ENCODE measurements at places on chromosomes 7 and 10. TPM values are rescaled to one million over a fixed set of nuclear protein-coding genes. Genes with fewer than 3 reads are reported as not detected.

CCDC136 gene
- 11.0 TPM for total RNA-seq

UBE2D1 gene
- 14.7 TPM for total RNA-seq

CCDC3 gene
- 0.06 TPM for total RNA-seq

HGF gene
- total RNA-seq = not detected

AMPH gene
- not detected for total RNA-seq

HOXA4 gene
- not detected for total RNA-seq

NUTM2A gene
- 0.66 TPM for total RNA-seq

MBL2 gene
- not detected for total RNA-seq

MRM2 gene
- total RNA-seq = 52.9 TPM

DNA sequence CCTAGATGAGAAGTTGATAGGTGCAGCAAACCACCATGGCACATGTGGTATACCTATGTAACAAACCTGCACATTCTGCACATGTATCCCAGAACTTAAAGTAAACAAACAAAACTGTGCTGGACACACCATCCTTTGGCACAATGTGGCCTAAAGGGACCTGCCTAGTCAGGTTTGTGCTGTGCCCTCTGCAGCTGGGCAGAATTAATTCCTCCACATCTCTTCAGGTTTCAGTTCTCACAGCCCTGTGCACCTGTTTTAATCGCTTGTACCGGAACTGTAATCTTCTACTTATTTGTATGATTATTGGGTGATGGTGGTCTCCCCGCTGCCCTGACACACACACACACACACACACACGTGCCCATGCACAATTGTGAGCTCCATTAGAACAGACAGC lies 252.7 kb downstream of the ACTR3B start:
- DNase-seq = no peak

- DNase-seq = peak; percentile 62
Measured at GRCh38 chr7:92835261-92835850, 1.0 kb downstream of the CDK6 start.

- DNase-seq = no peak
Measured at GRCh38 chr7:90660819-90661218, 64.7 kb downstream of the CDK14 start.

DNA sequence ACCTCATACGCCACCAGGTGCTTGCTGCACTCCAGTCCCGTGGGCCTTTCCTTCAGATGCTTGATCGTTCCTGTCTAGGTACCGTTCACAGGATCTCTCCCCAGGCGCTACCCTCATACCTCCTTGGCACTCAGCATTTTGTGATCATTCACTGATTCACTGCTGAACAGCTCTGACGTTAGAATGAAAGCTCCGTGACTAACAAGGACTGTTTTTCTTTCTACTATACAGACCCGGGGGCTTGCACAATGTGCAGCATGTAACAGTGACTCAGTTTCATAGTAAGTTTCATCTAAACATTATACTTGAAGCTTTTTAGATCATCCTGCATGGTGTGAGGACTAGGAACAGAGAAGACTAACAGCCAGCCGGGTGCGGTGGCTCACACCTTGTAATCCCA lies 20.6 kb downstream of the KIN start:
- DNase-seq = no peak

GRCh38 chr7:3280445-3280844 lies 20.6 kb upstream of the SDK1 start:
- no peak for DNase-seq

DNA sequence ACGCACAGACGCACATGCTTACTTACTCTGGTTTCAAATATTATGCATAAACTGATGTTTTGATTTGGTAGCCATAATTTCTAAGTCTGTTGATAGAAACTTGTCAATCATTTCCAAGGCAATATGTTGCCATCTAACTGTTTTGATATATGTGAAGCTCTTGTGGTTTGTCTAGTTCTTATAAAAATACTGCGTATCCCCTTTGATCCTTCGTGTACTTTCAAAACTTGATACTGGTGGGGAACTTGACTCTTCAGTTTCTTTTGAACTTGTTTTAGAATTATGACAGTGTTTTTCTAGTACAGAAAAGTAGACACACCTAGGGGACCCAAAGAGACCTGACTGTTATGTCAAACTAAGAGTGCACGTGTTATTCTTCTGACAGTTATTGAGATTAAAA lies 708.0 kb downstream of the LRMDA start:
- DNase-seq = no peak

- no peak for DNase-seq
Measured at GRCh38 chr10:132509506-132510173, 27.9 kb upstream of the INPP5A start.

DNA sequence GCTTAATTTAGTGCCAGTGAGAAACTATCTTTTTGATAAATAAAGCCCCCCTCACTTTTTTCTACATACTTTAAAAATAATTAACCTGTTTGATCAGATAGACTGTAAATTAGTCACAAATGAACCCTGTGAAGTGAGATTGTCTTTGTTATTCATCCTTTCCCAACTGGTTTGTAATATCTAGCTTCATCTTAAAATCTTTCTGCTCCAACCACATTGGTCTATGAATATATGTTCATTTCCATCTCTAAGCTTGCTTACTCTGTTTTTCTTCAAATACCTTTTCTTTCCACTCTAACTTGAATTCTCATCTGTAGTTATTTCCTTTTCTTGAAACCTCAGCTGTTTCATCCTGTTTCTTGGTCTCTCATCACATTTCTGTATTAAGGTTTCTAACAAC lies 12.1 kb downstream of the MARCHF5 start:
- DNase-seq = no peak

DNA sequence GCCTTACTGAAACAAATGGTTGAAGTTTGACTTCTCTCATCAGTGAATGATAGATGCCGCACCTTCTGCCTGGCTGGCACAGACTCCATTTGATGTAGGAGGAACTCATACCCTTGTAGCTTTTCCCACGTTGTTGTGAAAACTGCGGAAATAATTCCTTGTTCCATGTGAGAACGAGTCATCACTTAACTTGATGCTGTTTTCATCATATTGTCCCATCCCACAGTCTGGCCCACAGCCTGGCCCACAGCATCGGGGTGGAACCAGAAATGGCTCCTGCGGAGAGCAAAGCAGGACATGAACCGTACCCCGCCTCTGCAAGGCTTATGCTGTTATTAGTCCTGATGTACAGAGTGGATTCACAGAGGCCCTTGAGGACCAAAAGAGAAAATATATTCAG lies 587.0 kb downstream of the SDK1 start:
- no peak for DNase-seq

DNA sequence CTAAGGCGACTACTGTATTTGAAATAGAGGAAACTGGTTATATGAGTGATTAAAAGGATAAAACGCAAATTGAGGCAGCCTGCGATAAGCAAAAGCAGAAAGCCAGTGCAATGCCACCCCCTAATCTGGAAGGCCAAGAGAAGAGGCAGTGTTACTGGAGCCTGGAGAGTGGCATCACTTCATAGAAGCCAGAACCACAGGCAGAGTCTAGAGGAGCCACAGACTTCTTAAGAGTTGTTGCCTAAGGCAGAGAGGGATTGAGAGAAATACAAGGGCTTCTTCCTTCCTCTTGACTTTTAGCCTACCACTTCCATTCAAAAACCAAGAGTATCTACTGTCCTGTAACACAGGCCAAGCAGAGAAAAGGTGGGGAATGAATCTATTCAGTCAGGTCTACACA lies 94.9 kb upstream of the SKAP2 start:
- no peak for DNase-seq

Measured in activated naive CD8-positive, alpha-beta T cell treated with anti-CD3 and anti-CD28 coated beads for 36 hours (primary cell).